ENCODE measurements at places on chromosomes 11 and 22. TPM values are rescaled to one million over a fixed set of nuclear protein-coding genes. Genes with fewer than 3 reads are reported as not detected.

GRCh38 chr11:61832207-61832606, 4.1 kb downstream of the FADS2 start:
- DNase-seq = no peak

DNA sequence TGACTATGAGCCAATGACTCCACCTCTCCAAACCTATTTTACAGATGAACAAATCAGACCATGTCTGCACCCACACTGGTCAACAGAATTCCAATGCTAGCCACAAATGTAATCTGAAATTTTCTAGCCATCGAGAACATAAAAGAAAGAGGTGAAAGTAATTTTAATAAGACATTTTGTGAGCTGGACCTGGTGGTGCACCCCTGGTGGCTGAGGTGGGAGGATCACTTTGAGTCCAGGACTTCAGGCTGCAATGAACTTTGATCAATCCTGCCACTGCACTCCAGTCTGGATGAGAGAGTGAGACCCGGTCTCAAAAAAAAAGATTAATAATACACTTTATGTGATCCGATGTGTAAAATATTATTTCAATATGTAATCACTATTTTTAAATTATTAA, 9.4 kb upstream of the RNF185 start:
- no peak for DNase-seq

DNA sequence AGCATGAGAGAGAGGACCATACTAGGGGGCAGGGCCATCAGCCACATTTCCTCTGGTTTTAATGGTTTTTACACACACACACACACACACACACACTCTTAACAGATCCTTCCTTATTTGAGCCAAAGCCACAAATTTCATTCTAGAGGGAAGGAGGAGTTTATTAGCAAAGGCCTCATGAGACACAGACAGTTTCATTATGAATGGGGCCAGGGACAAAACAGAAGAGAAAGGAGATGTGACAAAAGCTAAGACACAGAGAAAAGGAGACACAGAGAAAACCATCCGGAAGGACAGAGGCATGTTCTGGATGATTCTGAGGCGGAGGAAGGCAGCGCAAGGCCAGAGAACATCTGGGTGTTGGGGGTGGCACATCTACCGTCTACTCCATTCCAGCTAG, 32.2 kb upstream of the ARFGAP3 start:
- no peak for DNase-seq

- no peak for DNase-seq
These were observed 35.5 kb downstream of the RNF141 start for GRCh38 chr11:10505278-10506007.

GRCh38 chr11:64396079-64396591, 37.2 kb downstream of the RPS6KA4 start:
- DNase-seq = peak; percentile 77

- DNase-seq = no peak
These were observed 123.7 kb upstream of the CCDC90B start for GRCh38 chr11:83409891-83410290.

- peak; percentile 74 for DNase-seq
These were observed 54.4 kb downstream of the IGLL5 start for GRCh38 chr22:22941831-22942510.

GRCh38 chr11:6962141-6962540, 35.9 kb downstream of the ZNF215 start:
- DNase-seq = no peak

GRCh38 chr22:46501701-46502100, 35.7 kb downstream of the CELSR1 start:
- peak; percentile 97 for DNase-seq

GRCh38 chr11:94793822-94794221, 25.7 kb downstream of the AMOTL1 start:
- DNase-seq = peak; percentile 78

DNA sequence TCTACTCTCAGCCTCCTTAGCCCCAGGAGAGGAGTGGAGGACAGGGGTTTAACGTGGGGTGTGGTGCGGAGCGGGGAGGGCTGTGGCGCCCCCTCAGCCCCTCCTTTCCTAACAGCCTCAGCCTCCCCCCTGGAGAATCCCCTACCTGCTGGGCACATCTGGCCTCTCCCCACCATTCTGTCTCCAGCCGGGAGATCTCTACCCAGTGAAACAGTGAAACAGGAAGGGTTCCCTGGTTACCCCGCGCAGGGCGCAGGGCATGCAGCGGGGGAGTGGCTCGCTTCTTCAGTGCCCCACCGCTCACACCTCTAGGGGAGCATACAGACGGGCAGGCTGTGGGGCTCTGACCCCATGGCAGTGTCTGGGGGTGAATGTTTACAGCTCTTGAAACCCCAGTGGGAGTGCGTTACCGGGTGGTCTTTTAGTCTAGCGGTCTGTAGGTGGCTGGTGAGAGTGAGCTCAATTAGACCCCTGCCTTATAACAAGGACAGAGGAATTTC, 54.7 kb upstream of the CCDC188 start:
- DNase-seq = no peak

DNA sequence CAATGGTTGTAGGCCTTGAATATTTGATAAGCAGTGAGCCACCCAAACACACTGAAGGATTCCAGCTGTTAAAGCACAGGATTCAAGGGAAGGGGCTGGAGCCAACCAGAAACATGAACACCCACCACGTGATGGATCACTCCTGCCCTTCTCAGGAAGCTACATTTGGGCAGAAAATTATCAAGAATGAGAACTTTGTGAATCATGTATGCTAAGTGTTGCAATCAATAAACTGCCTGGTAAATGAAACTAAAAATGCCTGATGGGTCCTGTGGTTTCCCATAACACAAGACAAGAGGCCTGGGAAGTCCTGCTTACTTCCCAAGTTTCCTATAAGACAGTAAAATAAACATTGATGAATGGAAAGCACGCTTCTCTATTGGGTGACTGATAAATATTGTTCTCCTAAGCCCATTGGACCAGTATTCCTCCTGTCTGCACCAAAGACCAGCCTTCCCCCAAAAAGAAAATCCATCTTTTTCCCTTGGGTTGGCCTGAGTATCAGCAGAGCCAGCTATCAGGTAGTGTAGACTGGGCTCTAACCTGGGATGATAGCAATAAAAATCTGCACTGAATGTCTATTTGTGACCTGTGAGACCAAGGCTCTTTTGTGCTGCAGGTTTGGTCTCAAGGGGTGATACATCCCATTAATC, 98.4 kb downstream of the CCDC83 start:
- DNase-seq = no peak

DNA sequence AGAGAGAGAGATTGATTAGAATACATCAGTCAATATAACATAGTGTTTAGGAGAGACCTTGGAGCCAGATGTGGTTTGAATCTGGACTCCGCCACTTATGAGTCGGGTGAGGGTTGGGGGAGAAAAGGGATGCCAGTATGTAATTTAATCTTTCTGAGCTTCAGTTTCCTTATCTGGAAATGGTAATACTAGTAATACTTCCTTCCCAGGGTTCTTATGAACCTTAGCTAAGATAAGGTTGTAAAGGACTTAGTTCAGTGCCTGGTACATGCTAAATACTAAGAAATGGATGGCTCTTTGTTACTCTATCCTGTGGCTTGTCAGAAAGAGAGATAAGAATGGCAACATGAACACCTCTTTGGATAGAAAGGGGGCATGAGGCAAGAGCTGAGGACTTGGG, 226.1 kb upstream of the NARS2 start:
- DNase-seq = no peak

DNA sequence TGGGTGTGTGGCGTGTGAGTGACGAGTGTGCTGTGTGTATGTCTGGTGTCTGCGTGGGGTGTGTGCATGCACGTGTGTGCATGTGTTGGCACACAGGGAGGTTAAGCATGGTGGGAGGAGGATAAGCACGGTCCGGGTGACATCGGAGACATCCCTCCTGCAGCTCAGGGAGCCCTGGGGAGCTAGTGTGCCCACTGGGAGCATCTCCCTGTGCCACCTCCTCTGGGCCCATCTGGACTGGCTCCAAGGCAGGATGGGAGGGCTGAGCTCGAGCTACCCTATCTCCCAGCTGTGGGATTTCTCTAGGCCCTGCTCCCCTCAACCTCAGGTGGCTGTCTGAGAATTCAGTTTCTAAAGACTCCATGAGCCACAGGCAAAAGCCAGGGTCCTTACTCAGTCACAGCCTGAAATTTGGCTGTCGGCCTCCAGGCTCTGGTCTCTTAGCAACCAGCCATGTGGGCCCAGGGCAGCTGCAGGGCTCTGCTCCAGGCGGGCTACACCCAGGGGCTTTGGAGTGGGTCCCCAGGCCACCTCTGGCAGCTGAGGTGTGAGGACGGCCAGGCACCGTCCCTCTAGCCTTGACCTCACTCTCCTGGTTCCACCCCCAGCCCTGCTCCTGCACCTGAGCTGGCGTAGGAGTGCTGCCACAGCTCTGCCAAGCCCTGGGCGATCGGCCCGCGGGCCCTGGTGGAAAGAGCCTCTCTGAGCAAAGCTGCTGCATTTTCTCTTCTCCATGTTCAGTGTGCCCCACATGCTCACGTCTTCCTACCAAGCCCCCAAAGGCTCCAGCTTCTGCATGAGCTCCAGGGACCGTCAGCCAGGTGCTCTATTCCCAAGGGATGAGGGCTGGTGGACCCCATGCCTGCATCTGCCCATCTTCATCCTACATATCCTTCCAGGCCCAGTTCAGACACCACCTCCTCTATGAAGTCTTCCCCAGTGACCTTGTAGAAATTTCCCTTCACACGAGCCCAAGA, 39.7 kb downstream of the RTL6 start:
- peak; percentile 68 for DNase-seq

DNA sequence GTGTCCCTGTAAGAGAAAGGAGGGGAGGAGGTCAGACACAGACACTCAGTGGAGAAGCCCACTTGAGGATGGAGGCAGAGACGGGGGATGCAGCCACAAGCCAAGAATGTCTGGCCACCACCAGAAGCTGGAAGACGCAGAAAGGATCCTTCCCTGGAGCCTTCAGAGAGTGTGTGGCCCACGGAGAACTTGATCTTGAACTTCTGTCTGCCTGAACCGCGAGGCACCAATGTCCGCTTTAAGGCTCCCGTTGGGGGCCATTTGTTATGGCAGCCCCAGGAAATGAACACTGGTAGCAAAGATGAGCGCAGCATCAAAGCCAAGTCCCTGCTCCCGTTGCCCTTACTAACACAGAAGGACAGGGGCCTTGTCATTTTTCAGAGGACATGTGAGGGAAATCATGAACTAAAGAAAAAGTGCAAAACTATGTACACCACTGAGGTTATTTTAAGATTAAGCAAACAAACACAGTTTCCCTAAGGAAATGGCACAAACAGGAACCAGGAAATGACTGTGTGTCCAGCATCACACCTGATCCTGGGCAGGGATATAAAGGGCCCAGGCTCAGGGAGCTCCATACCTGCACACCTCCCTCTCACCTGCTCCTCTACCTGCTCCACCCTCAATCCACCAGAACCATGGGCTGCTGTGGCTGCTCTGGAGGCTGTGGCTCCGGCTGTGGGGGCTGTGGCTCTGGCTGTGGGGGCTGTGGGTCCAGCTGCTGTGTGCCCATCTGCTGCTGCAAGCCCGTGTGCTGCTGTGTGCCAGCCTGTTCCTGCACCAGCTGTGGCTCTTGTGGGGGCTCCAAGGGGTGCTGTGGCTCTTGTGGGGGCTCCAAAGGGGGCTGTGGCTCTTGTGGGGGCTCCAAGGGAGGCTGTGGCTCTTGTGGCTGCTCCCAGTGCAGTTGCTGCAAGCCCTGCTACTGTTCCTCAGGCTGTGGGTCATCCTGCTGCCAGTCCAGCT, at the start of gene KRTAP5-6:
Gene KRTAP5-6 (plus strand): TSS at position 588 of the 963 bp plus-strand sequence. CDS start 51 bp downstream, at position 639.
- DNase-seq = no peak

- peak; percentile 93 for DNase-seq
These were observed 13.8 kb downstream of the SEC14L3 start for GRCh38 chr22:30457981-30458380.

- no peak for DNase-seq
These were observed 245.6 kb downstream of the BLID start for GRCh38 chr11:121870206-121871045.

- DNase-seq = no peak
These were observed 1246.1 kb upstream of the TENM4 start for GRCh38 chr11:80686889-80687288.

DNA sequence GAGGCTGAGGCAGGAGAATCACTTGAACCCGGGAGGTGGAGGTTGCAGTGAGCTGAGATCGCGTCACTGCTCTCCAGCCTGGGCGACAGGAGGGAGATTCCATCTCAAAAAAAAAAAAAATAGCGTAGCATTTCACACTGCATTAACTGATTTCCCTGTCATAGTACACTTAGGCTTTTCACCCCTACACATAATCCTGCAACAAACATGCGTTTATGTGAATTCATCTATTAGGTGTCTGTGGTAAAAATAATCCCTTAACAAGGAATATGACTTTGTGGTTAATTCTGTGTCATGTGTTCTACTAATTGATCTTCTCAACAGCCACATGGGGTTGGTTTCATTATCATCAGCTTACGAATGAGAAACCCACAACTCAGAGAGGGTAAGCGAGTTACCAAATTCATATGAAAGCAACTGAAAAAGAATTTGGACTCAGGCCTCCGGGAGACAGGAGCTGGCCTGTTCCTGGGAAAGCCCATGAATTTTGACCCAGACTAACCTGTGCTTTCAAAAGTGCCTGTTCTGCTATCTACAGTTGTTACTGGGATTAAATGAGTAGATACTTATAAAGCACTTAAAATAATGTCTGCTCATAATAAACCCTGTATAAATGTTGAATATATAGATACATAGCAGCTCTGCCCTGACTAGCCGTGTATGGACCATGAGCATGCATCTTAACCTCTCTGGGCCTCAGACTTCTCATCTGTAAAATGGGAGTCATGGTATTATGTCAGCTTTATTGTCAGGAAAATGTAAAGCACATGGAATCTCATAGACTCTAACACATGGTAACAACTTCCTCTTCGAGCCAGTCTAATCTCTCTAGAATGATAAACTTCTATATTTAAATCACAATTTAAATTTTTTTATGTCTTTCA, 36.6 kb downstream of the KCNJ1 start:
- DNase-seq = no peak

DNA sequence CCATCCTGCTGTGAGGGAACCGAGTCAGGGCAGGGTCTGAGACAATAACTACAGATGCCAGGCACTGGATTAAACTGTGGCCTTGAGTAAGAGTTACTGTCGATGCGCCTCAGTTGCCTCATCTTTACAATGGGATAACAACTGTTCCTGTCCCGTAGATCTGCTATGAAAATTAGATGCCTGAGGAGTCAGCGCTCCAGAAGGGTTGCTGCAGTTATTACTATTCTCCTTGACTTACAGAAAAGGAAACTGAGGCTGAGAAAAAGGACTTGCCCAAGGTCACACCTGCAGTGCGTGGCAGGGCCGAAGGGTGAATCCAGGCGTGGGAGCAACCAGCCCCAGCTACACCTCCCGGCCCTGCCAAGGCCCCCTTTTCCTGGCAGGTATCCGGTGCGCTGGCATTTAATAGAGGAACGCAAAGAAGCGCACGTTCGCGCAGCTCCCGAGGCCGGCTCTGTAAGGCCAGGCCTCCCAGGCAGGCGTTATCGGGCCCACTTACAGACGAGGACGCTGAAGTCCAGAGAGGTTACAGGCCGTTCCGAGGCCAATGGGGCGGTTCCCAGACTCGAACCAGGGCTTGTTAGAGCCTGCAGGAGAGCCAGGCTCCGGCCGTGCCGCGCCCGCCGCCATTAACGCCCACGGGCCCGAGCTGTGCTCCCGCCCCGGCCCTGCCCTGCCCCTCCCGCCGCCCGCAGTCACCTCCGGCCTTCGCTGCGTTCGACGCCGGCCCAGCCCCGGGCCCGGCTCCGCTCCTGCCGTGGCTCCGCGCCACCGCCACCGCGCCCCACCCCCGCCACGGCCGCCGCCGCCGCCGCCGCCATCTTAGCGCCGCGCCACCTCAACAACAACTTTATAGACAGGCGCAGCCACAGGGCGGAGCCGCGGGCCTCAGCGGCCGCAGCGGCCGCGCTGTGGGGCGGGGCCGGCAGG, at the start of gene C11orf68:
Gene C11orf68 (minus strand): TSS at position 852 of the 930 bp plus-strand sequence. CDS start 31 bp downstream, at position 821.
- DNase-seq = peak; percentile 88

Gene PPFIBP2
- 16.8 TPM for total RNA-seq

Gene SEPTIN3
- 0.29 TPM for total RNA-seq

Gene DNAJC4
- total RNA-seq = 9.8 TPM

Gene ROBO4
- total RNA-seq = 0.59 TPM

Gene NXPE4
- total RNA-seq = not detected

Gene CXCR5
- not detected for total RNA-seq

Gene IL17REL
- total RNA-seq = not detected
